Right forelimb (tissue), 1 donor: ENCODE measurements at places on chromosomes 1 and 21.

GRCh38 chr1:237736372-237737029, 154.2 kb downstream of the ZP4 start:
- DNase-seq = no peak

GRCh38 chr1:229371624-229372023, 28.8 kb upstream of the CCSAP start:
- DNase-seq = no peak

DNA sequence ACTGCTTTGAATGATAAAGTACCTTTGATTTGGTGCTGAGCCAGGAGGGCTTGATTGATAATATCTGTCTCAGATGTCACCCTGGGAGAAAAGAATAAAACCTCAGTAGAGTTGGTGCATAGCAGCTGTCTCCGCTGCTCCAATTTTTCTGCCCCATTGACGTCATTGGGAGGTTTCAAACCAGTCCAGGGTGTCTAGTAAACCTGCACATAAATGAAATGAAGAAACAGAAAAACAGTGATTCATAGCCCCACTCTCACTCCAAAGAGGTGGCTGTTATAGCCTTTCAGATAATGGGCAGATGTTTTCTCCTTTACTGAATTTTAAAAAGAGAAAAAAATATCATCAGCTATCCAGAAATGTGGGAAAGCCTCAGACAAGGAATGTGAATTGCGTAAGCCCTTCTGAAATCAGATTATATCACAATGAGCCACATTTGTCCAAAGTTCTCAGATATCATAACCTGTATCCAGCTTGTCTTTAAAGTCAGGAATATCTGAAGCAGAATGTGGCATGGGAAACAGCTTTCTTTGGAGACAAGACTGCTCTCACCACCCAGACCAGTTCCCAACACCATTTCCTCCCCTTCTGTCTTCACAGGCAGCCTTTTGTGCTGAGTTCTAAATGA, 351.3 kb upstream of the SGIP1 start:
- no peak for DNase-seq

GRCh38 chr1:161954050-161954449, 69.6 kb downstream of the OLFML2B start:
- no peak for DNase-seq

GRCh38 chr1:63793741-63794240, 20.0 kb downstream of the ROR1 start:
- no peak for DNase-seq

DNA sequence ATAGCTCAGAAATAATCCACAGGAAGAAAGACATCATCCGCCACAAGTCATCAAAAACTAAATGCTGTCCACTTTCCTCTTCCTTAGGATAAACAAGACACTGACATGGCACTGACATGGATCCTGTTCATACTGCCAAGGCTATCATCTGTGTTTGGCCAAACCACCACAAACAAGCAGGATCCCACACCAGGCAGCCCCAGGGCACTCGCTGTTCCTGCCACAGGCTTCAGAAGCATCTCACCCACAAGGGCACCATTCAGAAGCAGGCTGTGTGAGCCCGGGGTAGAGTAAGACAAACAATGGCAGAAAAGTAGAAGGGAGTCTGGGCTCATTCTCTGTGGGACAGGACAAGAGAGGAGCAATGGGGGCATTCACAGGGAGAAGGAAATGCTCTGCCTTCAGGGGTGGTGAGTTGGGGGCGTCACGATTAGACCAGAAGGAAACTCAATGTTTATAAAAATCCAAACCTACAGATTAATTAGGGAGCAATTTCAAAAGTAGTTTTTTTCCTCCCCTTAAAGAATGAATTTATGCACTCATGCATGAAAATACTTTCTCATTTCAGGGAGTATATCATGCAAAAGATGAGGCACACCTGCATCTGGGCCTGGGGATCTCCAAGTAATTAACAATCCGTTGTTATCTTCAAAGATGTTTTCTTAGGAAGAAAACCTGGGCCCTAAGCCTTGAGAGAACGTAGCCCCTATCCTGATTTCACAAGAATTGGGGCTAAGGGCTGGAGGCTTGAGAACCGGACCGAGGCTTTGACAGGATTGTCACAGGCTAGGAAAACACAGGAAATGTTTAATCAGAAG, 43.3 kb upstream of the ATP1A1 start:
- no peak for DNase-seq

DNA sequence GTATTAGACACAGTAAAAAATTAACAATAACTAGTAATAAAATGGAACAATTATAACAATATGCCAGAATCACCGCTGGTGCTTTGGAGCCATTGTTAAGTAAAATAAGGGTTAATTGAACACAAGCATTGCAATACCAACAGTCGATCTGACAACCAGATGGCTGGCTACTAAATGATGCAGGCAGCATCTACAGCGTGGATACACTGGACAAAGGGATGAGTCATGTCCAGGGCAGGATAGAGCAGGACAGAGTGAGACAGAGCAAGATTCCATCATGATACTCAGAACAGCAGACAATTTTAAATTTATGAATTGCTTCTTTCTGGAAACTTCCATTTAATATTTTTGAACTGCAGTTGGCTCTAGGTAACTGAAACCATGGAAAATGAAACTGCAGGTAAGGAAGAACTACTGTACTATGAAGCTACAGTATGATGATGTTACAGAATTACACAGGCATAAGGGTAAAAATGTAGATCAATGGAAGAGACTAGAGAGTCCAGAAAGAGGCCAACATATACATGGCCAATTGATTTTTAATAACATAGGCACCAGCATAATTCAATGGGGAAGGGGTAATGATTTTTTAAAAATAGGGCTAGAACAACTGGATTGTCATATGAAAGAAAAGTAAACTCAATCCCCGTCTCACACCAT, 168.7 kb downstream of the RRAGC start:
- no peak for DNase-seq

GRCh38 chr1:8947127-8947691, 1.5 kb downstream of the CA6 start:
- no peak for DNase-seq

- DNase-seq = no peak
These were observed 201.0 kb downstream of the NRIP1 start for GRCh38 chr21:14863745-14864210.

- DNase-seq = no peak
These were observed 333.6 kb downstream of the NPHP4 start for GRCh38 chr1:5658340-5659316.

- DNase-seq = no peak
These were observed 20.4 kb downstream of the PTGFRN start for GRCh38 chr1:116929961-116930592.

GRCh38 chr1:220124542-220124941, 30.6 kb downstream of the IARS2 start:
- no peak for DNase-seq

GRCh38 chr1:19639999-19640362, 4.1 kb upstream of the NBL1 start:
- DNase-seq = no peak
